Activated CD4-positive, alpha-beta T cell treated with anti-CD3 and anti-CD28 coated beads, Interleukin-2, amount 50 U/mL, for 24 hours (primary cell): ENCODE measurements at places on chromosomes 7 and 10.

DNA sequence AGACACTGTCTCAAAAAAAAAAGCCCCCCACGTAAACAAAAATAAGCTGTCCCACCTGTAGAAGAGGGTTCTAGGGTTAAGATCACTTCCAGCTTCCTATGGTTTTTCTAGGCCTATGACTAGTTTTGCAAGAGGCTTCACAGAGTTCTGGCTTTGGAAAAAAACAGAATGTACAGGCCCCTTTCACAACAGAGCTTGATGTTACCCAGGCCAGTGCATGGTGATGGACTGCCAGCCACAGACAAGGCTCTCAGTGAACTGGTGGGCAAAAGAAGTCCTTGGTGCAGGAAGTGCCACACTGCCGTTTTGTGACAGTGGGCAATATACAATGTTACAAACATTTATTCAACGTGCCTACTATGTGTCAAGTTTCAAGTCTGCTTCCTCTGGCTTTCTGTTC lies 18.3 kb upstream of the EFCAB10 start:
- no peak for DNase-seq

GRCh38 chr10:15069230-15069629 lies 19.3 kb downstream of the ACBD7 start:
- no peak for DNase-seq

DNA sequence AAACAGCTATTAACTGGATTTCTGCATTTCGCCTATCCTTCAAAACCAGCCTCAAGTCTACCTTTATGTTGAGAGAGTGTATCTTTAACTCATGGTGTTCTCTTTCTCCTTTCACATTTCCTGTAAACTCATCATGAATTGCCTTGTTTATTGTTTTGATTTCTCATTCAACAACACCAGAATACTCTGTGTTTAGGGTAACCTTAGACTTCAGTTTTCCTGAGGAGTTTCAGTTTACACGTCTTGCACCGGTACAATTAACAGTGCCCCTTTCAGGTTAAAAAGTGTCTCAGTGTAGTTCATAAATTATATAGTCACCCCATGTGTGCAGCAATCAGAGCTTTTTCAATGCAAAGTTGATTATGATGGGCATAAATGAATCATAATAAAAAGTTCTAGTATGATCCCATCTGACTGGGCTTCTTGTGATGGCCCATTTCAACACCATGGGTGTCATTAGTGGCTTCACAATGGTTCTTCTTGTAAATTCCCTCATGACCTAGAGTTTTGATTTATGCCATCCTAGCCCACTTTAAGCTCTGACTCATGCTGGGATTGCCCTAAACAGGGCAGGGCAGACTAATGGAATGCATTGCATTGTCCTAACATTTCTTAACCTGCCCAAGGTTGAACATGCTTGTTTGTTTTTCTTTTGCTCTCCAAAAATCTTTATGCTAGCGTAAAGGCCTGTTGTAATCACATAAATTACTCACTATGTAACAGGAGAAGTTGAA lies 22.0 kb downstream of the ITGB8 start:
- DNase-seq = no peak

DNA sequence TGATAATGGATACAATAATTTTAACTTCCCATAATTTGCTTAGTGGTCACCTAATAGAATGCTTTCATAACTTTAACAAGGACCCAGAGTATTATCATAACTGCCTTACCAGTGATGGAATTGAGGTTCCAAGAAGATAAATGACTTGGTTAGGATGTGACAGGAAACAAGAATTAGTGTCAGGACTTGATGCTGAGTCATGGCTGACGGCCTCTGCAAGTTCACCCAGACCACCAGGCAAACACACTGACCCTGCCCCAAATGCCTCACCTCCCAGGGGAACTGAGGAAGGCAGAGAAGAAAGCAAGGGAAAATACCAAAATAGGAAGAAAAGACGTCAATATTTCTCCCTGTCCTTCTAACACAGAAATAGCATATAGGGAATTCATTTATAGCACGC lies 636.3 kb downstream of the PARD3 start:
- no peak for DNase-seq

GRCh38 chr10:17019696-17020095 lies 109.9 kb downstream of the CUBN start:
- no peak for DNase-seq

GRCh38 chr7:154953006-154953684 lies 49.8 kb downstream of the PAXIP1 start:
- DNase-seq = peak; percentile 38

DNA sequence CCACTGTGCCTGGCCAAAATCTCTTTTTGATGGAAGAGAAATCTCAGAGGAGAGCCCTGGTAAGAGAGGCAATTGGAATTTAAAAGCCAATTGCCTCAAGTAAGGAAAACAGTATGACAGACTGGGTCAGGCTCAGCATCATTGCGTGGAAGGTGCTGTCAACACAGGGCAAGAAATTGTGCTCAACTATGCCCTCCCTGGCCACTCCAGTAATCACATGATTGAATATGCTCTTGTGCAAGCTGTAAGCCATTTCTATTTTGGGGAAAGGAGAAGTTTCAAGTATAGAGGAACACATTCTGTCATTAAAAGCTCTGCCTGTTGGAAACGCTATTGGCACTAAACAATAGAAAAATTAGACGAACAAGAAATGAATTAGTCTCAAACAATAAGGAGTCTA lies 1127.7 kb downstream of the REEP3 start:
- DNase-seq = no peak

GRCh38 chr7:10225275-10225674 lies 748.4 kb upstream of the PHF14 start:
- DNase-seq = no peak

- DNase-seq = no peak
Observed at GRCh38 chr10:78403781-78404180, 370.1 kb downstream of the RPS24 start.

DNA sequence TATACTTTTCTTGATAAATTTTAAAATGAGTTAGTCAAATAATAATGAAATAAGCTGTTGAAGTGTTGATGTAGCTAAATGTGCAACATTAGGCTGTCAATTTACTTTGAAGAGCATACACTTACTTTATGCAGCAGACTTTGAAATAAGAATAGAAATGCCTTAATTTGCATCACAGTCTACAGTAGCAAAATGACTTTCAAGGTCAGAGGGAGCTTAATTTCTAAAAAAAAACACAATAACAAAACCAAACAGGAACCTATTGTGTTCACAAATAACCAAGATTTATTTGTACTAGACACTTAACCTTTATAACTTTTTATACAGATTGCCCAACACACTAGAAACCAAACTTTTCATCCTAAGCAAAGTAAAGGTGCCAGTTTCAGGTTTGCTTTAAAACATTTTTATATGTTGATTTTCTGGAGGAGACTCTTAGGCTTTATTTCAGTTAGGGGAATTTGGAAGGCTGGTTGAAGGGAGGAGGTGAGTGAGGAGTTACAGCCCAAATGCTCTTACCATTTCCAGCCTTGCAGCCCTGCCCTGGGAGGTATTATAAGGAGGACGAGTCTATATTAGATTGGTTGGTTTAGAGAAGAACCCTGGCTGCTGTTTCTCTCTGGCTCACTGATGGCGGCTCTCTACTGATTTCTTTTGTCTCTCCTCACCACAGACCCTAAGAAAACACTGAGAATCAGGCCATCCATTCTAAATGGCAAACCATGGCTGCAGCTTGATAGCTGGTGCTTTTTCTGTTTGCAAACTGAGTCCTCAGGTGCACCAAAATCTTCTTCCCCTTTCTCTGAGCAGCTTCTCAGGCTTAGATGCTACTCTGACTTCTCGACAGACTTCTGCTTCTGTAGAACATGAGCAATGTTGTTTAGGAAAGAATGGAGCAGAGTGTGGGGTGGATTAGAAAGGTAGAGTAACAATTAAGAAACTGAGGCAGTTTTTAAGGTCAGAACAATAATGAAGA lies 55.2 kb upstream of the RPA3 start:
- no peak for DNase-seq

GRCh38 chr10:86918022-86918471 lies 39.4 kb downstream of the MMRN2 start:
- DNase-seq = no peak

- no peak for DNase-seq
Observed at GRCh38 chr7:64885520-64886240, 17.4 kb upstream of the ZNF273 start.
